ENCODE measurements at places on chromosomes 16 and 17. TPM values are rescaled to one million over a fixed set of nuclear protein-coding genes. Genes with fewer than 3 reads are reported as not detected.

GRCh38 chr17:42122371-42123303, at the start of gene HSPB9:
Gene HSPB9, plus strand, starts transcription at chr17:42122804. Its CDS starts 47 bp downstream, at chr17:42122851.
- no peak for DNase-seq

DNA sequence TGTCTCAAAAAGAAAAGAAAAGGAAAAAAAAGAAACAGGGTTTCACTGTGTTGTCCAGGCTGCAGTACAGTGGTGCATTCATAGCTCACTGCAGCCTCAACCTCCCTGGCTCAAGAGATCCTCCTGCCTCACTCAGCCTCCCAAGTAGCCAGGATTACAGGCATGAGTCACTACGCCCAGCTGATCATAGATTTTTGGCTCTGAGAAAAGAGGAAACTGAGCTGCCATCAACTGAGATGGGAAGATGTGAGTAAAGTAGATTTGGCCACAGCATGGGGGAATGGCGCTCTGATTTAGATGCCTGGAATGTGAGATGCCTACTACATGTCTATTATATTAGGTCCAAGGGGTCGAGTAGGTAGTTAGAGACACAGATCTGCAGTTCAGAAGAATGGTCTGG, 5.9 kb upstream of the NAGS start:
- DNase-seq, result no peak

GRCh38 chr17:71444078-71444477, 676.7 kb upstream of the SOX9 start:
- DNase-seq, result no peak

DNA sequence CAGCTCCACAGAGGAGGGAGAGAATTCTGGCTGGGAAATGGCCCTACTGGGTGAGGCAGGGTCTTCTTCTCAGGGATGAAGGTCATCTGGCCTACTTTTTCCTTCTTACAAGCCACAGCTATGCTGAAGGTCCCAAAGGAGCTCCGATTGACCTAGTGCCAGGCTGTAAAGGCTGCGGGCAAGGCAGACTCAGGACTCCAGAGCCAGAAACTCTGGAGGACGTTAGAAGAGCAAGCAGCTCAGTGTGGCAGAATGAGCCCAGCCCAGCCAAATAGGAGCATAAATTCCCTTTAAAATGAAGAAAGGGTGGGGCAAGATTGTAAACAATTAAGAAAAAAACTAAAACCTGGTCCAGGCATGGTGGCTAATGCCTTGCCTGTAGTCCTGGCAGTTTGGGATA, 20.1 kb upstream of the CNOT1 start:
- no peak for DNase-seq

The KRTAP3-2 gene
- not detected for total RNA-seq

The TK2 gene
- total RNA-seq, result 9.1 TPM

The CCL8 gene
- total RNA-seq, result not detected

The CNOT1 gene
- total RNA-seq, result 300 TPM

The TMEM238L gene
- not detected for total RNA-seq

DNA sequence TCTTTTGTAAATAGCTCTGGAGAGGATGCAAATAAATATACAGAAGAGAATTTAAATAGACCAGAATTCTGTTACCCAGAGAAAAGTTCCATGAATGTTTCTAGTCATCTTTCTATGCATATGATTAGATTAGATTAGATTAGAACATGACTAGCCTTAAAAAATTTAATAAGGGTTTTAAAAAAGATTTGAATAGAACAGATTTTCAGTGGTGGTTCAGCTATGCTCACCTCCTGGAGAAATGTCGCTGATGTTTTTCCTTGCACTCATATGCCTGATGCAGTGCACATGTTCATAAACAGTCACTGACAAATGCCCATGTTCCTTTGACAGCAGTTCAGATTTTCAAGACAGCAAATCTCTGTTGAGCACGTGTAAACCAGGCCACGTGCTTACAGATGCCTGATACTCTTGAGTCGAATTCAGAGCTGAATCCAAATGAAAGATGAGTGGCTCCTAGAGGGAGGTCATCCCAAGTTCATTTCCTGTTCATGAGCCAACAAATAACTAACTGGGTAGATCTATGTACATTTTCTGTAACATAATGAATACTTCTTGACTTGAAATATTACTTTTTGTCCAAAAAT, 19.9 kb upstream of the RAB11FIP4 start:
- no peak for DNase-seq

DNA sequence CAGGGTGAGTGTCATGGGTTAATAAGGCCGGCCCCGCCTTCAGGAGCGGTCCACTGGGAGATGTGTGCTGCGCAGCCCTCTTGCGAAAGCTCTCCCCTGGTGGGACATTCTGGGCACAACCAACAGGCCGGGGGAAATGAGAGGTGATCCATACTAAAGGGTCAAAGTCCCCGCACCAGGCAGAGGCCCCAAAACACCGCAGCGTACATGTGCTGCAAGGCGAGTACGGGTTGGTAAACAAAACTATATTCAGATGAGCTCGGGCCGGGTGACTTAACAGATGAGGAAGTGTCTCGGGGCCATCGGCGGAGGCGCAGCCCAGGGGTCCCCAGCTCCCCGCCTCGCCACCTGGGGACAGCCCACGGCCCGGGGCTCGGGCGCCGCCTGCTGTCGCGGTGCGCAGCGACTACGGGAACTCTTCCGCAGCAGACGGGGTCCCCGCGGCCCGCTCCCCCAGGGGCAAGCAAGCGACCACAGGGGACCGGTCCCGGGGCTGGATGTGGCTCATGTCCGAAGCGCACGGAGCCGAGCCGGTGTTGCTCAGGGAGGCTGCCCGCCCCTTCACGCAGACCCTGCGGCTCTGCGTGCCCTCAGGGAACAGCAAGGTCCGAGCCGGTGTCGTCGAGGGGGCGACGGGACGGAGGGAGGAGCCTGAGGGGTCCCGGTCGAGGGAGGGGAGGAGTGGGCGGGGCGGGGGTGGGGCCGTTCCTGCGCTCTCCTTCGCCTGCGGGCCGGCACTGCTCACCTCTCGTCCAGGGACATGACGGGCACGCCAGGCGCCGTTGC, at the start of gene RAB37:
TSS of gene RAB37 (plus strand) at position 744 of the 786 bp plus-strand sequence. CDS start at position 761, 17 bp downstream.
- no peak for DNase-seq

DNA sequence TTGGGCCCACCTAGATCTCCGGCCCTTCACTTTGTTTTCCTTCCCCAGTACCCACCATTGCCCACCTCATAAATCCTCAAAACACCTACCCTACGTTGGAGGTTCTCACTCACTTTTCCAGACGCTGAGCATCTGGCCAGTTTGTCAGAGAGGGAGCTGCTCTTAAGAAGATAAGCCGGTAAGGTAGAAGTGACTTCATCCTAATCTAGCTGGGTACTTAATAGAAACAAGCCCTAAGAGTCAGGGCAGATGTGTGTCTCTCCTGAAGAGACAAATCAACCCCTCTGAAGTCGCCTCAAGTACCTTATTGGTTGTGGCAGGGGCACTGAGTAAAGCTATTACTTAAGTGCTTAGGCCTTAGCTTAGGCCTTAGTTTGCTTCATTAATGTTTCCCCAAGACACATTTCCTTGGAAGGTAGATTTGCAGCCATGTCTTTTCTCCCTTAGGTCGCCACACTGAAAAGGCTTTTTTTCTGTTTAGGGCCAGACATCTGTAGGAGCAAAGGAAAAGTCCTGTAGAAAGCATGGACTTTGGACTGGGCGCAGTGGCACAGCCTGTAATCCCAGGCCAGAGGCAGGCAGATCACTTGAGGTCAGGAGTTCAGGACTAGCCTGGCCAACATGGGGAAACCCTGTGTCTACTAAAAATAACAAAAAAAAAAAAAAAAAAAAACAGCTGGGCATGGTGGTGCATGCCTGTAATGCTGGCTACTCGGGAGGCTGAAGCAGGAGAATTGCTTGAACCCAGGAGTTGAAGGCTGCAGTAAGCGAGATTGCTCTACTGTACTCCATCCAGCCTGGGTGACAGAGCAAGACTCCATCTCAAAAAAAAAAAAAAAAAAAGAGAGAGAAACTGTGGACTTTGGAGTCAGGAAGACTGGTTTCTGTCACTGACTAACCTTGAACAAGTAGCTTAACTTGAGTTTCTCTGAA, 1.0 kb downstream of the TACO1 start:
- no peak for DNase-seq

The ACSM2A gene
- not detected for total RNA-seq

GRCh38 chr17:45357364-45357997, 40.7 kb upstream of the MAP3K14 start:
- no peak for DNase-seq

DNA sequence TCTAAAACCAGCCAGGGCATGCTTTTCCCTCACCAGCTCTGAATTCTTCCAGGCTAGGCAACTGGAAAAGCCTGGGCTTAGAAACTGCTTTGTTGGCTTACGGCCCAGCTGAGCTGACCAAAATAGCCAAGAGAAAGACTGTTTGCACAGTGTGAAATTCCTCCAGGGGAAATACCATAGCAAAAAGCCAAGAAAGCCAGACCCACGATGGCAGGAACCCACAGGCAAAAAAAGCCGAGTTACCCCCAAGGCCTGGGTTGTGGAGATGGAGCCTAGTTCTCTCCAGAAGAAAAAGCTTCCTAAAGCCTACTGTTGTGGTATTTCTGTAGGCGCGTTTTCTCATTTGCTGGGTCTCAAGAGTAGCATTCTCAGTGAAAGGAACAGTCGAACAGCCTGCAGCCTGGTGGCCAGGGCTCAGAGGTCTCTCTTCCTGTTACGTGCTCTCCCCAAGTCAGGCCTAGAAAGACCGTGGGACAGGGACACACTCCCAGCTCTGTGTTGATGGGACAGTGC, 9.2 kb downstream of the SP2 start:
- DNase-seq, result no peak

DNA sequence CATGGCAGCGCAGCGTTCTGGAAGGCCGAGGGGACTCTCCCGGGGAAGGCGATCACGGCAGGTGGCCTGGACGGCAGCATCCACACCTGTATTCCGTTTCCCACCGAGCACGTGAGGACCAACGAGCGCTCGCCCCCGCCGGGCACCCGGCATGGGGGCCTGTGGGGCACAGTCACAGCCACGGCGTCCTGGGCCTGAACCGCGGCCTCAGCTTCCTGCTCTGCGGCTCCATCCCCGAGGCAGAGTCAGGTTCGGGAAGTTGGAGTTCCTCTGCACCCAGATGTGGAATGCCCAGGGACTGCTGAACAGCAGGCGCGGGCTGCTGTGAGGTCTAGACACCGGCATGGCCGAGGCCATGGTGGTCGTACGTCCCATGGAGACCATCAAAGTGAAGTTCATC, 1713.9 kb downstream of the TP53TG3F start:
- DNase-seq, result no peak

DNA sequence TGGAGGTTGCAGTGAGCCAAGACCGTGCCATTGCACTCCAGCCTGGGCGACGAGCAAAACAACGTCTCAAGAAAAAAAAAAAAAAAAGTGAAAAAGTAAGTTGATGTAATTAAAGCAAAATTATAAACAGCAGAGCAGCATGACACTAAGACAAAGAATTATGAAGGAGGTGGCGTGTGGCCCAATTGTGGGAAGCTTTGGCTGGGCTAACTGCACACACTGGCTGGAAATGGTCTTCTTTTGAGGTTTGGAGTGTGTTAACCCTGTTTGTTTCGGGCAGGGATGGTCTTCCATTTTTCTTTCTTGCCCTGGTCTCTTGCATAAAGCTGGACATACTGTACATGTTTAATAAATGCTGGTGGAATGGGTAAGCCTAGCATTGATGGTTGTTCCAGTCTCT, 54.8 kb downstream of the RAP1GAP2 start:
- no peak for DNase-seq

- no peak for DNase-seq
Observed at GRCh38 chr17:65678546-65678945, 117.1 kb upstream of the AXIN2 start.

- DNase-seq, result no peak
Observed at GRCh38 chr16:5070431-5071186, 1.0 kb upstream of the ALG1 start.

DNA sequence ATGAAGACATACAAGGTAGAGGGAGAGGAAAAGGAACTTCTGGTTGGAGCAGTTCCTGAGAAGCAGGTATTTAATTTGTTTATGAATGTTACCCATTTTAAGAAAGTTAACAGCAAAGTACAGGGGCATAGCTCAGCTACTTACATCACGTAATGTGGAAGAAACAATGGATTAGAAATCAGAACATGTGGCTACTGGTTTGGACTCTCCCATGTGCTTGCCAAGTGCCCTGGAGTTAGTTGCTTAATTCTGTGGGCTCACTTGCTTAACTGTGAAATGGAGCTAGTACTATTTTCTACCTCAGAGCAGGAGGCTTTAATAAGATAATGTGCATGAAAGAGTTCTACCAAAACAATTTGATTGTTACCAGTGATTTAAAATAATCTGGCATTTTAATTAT, 27.3 kb downstream of the RSPRY1 start:
- DNase-seq, result no peak

DNA sequence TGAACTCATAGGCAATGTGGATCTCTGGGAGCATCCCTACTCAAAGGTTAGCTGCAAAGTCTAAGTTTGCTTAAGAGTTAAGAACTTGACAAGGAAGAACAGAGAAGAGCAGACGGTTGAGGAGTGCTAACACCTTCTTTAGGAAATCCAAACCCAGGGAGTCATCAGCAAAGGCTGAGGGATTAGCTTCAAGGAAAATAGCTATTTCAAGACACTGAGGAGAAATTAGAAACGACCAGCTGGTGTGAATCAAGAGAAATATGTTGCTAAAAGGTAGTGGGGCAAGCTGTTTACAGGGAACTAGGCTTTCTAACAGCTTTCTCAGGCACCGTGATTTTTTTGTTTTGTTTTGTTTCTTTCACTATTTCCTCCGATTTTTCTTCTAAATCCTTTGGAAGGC, 90.7 kb downstream of the CDH8 start:
- DNase-seq, result no peak

DNA sequence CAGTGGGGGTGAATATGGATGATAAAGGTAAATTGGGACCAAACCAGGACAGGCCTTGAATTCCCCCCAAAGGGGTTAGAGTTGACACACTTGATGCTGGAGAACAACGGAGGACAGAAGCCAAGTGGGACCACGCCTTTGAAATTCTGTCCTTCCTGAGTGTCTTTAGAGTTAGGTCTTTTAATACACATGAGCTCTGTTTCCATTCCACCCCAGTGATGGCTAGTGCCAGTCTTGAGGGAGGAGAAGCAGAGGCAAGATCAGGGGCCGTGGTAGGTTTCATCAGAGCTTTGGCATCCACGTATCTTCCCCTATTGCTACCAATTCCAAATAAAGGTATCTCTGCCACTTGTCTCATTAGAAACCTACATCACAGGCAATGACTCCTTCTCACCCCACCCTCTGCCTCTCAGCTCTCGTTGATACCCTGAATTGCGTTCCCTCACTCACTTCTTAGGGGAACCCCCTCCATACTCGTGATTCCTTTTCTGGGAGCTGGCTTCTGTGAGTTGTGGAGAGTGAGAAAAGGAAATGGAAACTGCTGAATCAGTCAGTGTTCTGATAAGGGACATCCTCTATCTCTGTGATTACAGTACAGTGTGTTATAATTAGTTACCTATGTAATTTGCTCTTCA, 2.4 kb upstream of the CCL3L1 start:
- DNase-seq, result no peak
